ENCODE measurements at places on chromosomes 11 and 22.

DNA sequence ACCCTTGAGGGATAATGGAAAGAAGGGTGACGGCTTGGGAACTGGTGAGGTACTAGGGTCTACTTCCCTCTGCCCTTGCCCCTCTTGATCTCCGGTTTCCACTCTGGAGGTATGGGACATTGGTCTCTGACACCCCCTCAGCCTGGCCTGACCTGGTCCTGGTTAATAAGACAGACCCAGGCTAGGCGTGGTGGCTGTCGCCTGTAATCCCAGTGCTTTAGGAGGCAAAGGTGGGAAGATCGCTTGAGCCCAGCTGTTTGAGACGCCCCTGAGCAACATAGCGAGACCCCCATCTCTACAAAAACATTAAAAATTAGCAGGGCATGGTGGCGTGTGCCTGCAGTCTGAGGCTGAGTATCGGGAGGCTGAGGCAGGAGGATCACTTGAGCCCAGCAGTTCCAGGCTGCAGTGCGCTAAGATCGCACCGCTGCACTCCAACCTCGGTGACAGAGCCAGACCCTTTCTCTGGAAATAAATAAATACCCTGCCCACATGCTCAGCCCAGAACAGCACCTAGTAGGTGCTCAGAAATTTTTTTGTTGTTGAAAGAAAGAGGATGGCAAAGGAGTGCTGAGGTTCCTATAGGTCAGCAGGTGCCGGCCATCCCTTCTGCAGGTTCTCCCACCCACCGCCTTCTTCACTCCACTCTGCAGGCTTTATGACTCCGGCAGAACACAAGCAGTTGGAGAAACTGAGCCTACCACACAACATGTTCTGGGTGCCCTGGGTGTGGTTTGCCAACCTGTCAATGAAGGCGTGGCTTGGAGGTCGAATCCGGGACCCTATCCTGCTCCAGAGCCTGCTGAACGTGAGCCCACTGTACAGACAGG lies 6.3 kb downstream of the BEST1 start:
- DNase-seq = no peak

DNA sequence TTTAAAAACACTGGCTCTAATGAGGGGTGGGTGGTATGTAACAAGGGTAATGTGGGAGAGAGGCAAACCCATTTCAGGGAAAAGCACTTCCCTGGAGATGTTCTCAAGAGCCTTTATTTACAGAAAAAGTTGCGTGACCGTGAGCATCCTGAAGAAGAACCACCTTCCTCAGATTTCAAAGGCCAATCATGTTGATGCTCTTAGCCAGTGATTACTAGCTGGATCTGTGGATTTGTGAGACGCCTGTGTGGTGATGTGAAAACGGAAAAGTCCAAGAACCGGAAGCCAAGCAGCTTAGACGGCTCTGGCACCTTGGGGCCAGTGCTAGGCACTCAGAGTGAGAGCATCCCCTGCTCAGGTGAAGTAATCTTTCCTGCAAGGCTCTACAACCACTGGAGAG lies 12.6 kb upstream of the UBASH3B start:
- DNase-seq = no peak

DNA sequence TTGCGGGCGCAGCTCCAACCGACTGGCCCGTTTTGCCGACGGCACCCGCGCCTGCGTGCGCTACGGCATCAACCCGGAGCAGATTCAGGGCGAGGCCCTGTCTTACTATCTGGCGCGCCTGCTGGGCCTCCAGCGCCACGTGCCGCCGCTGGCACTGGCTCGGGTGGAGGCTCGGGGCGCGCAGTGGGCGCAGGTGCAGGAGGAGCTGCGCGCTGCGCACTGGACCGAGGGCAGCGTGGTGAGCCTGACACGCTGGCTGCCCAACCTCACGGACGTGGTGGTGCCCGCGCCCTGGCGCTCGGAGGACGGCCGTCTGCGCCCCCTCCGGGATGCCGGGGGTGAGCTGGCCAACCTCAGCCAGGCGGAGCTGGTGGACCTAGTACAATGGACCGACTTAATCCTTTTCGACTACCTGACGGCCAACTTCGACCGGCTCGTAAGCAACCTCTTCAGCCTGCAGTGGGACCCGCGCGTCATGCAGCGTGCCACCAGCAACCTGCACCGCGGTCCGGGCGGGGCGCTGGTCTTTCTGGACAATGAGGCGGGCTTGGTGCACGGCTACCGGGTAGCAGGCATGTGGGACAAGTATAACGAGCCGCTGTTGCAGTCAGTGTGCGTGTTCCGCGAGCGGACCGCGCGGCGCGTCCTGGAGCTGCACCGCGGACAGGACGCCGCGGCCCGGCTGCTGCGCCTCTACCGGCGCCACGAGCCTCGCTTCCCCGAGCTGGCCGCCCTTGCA lies 1.0 kb downstream of the FJX1 start:
- DNase-seq = peak; percentile 20

- DNase-seq = no peak
These were observed 58.7 kb downstream of the ZNF280B start for GRCh38 chr22:22449819-22450218.

DNA sequence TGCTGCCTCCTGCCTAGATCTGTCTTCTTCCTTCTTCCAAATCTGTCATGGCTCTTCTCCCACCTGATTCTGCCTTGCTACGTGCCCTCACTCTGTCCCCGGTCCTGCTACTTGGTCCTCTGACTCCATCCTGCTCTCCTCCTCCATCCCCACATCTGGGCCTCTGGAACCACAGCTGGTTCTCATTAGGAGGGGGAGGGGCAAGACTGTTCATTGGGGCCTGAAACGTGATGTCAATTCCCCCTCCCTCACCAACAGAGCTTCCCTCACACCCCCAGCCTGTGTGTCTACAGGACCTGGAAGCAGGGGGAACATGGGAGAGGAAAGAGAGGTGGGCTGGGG lies 9.1 kb downstream of the DCHS1 start:
- DNase-seq = no peak

GRCh38 chr11:30504468-30504867 lies 81.7 kb downstream of the MPPED2 start:
- DNase-seq = no peak

DNA sequence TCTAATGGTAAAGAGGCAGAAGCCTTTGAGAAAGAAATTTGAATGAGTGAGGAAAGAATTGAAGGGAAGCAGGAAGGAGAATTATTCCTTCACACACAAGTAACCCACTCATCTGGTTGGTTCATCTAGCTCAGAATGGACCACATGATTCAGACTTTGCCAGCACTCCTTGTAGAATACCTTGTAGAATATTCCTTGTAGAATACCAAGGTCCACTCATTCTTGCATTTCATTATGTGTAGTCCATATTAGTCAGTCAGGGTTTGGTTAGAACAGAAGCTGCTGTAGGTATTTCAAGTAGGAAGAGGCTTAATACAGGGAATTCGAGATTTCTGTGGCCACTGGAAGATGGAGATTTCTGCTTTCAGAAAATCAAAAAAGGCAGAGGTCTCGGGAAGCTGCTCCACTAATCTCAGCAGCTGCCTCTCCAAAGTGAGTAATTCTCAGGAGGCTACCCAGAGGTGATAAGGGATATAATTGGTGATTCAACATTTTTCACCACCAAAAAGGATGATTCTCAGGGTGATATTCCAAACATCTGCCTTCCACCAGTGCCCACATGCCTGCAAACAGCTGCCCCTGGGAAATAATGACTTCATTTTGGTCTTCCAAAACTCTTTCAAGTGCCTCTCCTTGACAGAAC lies 329.1 kb downstream of the TMEM135 start:
- no peak for DNase-seq

All from stimulated activated CD4-positive, alpha-beta T cell treated with anti-CD3 and anti-CD28 coated beads, Interleukin-4, amount 100 ng/mL, for 24 hours (primary cell).